ENCODE measurements at places on chromosomes 1 and 21. TPM values are rescaled to one million over a fixed set of nuclear protein-coding genes. Genes with fewer than 3 reads are reported as not detected.

Gene SYPL2
- total RNA-seq = 1.4 TPM

Gene S100A7
- not detected for total RNA-seq

Gene ANKRD34A
- 1.6 TPM for total RNA-seq

Gene IL19
- total RNA-seq = not detected

Gene PRAMEF10
- not detected for total RNA-seq

Gene NUAK2
- 4.6 TPM for total RNA-seq

Gene ACBD3
- total RNA-seq = 36.3 TPM

Gene OXCT2
- total RNA-seq = 0.09 TPM

Gene ADAMTS4
- total RNA-seq = 1.8 TPM

Gene FUBP1
- 41.5 TPM for total RNA-seq

Gene PHLDA3
- 34.0 TPM for total RNA-seq

Gene FCRLA
- not detected for total RNA-seq

Gene RNU1-4
- under 0.01 TPM for total RNA-seq

Gene MX1
- 1.3 TPM for total RNA-seq

Gene CAMK2N1
- 6.9 TPM for total RNA-seq

Gene RNF223
- not detected for total RNA-seq

Gene CYP4Z1
- not detected for total RNA-seq

Gene INKA2
- 4.1 TPM for total RNA-seq

Gene THBS3
- 23.6 TPM for total RNA-seq

Gene GBP5
- not detected for total RNA-seq

Gene CCDC17
- 1.2 TPM for total RNA-seq

Gene ANGPTL7
- total RNA-seq = 0.43 TPM

Measured in pericardium fibroblast (primary cell).